ENCODE measurements at places on chromosomes 2 and 18.

DNA sequence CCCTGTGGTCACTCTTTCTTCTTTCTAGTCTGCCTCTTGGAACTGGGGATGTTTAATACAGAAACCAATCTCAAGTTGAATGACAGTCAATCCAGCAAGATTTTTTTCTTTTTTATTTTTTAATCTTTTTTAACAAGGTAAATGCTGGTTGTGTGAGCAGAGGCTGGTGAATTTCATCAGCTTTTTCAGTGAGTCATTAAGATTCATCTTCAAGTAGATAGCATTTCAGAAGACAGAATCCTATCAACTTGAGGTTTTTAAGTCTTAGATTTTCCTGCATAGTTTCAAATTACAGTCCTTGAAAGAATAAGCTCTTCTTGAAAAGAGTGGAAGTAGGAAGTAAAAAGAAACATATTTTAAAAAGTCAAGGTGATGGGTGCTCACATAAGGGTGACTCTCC lies 12.4 kb downstream of the SLC8A1 start:
- DNase-seq = no peak

DNA sequence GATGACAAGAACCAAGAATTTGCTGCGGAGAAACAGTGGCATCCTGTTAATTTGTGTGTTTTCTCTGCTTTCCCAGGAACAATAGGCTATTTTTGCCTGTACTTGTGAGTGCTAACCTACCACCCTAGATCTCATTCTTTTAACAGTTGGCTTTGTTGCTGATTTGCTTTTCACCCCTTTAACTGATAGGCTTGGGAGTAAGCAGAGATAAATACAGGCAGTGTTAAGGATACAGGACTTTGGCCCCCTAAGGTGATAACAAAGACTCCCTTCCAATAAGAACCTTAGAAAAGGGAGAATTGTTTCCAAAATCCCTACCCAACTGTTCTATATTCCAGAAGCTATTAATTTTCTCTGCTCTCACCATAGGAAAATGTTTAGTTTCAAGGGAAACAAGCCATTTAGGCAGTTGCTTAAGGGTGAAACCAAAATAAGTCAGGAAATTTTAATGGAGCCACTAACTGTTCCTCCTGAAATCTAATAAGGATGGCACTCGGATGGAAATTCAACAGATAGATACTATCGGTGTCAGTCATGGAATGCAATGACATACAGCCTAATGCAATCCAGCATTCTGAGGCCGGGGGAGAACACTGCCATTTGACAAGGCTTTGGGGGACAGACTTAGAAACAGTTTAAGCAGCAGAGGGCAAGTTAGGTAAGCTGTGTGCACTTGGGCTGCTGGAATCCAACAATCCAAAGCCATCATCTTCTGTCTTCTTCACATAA lies 238.8 kb downstream of the RNF152 start:
- DNase-seq = no peak

DNA sequence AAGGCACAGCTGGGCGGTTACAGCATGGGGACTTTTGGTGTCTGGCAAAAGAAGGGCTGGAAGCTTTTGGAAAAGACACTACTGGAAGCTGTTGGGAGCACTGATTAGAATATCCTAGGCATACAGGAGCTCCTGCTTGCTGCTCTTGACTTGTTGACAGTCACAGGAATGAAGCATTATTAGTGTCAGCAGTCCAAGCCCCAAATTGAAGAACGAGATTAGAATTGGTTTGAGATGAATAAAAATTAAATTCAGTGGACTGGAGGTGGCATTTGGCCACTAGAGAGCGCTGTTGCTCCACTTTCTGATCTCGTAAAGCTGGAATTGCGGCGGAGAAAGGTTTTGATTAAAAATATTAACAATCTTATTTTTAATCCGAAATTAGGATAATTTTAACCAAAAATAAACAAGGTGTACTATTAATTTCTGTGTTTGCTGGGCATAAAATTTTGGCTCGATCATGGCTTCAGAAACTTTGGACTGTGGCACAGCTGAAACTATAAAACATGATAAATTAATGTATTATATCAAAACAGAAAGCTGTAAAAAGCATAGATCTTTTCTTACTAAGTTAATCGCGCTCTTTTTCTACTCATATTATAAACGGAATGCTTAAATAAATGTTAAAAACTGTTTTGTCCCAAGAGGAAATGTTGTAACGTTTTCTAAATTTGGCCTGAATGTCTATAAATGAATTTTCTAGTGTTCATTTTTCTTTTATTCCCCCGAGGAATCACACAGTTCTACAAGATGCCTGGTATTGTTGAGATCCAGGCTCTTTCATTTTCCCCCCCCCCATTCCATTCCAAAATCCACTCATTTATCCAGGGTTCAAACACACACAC lies 2.4 kb upstream of the HOXD8 start:
- DNase-seq = peak; percentile 45

- DNase-seq = no peak
Measured at GRCh38 chr18:64240316-64240715, 91.4 kb upstream of the LINC00305 start.

DNA sequence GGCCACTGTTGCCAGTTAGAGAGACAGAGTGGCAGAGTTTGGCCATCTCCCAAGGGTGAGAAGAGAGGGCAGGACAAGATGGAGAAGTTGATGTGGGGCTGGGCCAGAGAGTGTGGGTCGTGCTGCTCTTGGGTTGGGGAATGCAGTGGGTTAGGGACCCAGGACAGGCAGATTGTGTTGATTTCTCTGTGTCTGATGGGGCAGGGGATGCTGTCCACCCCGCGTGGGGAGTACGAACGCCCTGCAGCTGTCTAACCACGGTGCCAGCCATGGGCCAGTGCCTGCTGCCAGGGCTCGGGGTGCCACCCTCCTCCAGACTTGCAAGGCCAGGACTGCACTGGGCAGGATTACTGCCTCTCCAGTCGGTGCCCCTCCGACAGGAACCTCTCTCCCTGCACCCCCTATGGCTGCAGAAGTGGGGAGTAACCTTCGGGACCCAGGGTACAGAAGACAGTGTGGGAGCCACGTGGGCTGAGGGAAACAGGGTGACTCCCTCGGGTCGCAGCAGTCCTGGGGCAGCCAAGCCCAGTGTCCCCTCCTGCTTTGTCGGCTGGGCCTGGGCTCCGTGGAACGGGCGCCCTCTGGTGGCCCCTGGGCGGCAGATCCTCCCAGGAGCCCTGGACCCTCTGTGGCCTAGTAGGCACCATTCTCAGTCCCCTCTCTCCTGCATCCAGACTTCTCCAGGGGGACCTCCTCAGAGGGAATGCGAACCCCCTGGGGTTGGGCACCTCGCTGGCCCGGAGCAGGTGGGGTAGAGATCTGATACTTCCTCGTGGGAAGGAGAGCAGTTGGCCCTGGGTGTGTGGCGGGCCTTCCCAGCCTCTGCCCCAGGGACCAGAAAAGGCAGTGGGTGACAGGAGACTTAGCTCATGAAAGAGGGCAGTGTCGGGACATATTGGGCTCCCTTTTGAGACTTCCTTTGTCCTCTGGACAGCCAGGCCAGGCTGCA lies 2.7 kb downstream of the GPC1 start:
- DNase-seq = no peak

DNA sequence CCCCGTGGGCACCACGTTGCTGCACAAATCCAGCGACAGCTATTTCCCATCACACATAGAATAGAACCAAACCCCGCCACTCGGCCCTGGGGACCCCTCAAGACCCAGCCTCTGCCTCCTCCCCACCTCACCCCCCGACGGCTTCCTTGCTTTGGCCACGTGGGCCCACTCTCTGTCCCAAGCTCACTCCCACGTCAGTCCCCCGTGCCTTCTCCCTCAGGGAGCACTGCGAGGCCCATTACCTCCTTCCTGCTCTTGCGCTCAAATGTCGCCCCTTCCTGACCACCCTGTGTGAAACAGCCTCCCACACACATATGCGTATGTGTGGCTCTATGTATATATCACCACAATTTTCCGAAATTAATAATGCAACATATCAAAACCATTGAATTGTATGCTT lies 239.7 kb downstream of the SH3BP4 start:
- DNase-seq = no peak

DNA sequence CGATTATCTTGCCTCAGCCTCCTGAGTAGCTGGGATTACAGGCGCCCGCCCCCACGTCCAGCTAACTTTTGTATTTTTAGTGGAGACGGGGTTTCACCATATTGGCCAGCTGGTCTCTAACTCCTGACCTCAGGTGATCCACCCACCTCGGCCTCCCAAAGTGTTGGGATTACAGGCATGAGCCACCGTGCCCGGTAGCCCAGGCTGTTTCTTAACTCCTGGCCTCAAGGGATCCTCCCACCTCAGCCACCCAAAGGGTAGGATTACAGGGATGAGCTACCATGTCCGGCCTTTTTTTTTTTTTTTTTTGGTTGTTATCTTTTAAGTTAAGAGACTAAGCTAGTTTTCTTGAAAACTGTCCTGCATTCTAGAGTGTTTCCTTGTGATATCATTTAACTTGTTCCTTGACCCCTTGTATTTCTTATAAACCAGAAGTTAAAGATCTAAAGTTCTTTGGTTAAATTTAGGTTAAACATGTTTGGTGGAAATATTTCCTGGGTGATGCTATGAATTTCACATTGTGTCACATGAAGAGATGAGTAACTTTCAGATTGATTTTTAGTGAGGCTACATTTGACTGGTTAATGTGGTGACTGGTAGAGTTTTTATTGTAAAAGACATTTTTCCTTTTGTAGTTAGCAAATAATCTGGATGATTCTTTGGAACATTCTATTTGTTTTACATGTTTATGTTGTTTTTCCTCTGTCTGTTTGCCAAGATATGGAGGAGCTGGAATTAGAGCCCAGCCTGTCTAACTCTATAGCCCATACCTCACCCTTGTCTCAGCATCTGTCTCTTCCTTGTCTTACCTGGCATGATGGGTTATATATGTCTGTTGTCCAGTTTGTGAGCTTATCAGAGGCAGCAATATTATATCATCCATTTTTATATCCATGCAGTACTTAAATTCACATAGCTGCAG lies 5.2 kb downstream of the NCAPH start:
- no peak for DNase-seq

GRCh38 chr2:104412384-104412783 lies 441.5 kb upstream of the POU3F3 start:
- no peak for DNase-seq

DNA sequence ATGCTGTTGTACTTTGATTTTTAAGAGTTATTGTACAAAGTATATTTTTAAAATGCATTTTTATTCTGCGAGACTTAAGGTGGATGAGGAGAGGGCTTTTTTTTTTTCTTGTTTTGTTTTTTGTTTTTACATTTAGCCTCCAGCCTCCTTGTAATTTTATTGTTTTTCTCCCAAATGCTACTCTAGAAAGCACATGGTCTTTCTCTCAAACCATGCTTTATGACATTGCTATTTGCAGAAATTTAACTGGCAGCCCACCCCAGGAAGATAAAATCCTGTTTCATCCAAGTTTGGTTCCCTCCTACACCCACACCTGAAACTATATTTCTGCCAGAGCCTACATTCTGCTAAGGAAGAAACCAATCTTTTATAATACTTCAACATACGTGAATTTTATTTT lies 184.6 kb downstream of the ARHGAP15 start:
- DNase-seq = no peak

GRCh38 chr2:99754210-99754609 lies 264.4 kb upstream of the REV1 start:
- no peak for DNase-seq

- DNase-seq = no peak
Measured at GRCh38 chr18:10234912-10235660, 219.3 kb upstream of the APCDD1 start.

GRCh38 chr18:33957707-33958106 lies 267.0 kb downstream of the NOL4 start:
- no peak for DNase-seq

GRCh38 chr2:9791711-9792110 lies 51.6 kb upstream of the TAF1B start:
- DNase-seq = no peak

DNA sequence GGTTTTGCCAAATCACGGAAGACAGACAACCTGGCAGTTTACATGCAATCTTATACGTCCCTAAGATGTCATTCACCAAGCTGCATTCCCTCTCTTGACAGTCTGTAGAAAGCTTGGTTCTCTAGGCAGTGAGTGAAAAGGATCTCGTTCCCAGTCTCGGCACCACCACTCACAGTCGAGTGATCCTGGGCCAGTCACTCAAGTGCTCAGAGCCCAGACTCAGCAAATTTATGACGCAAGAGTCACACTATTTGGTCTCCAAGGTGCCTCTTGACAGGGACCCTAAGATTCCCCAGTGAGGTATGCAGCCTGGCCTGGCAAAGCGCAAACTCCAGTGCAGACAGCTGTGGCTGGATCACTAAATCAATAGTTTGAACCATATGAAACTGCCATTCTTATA lies 77.9 kb downstream of the EIPR1 start:
- no peak for DNase-seq

GRCh38 chr2:159270744-159271379 lies 15.6 kb downstream of the WDSUB1 start:
- DNase-seq = no peak

GRCh38 chr18:53771664-53772063 lies 452.8 kb downstream of the MBD2 start:
- peak; percentile 49 for DNase-seq

- DNase-seq = no peak
Measured at GRCh38 chr2:235333076-235333475, 160.8 kb upstream of the AGAP1 start.

- no peak for DNase-seq
Measured at GRCh38 chr2:64035072-64035942, 16.1 kb upstream of the VPS54 start.

GRCh38 chr2:119491776-119492525 lies 32.3 kb downstream of the SCTR start:
- no peak for DNase-seq

GRCh38 chr2:72127401-72128058 lies 20.1 kb downstream of the CYP26B1 start:
- DNase-seq = no peak

DNA sequence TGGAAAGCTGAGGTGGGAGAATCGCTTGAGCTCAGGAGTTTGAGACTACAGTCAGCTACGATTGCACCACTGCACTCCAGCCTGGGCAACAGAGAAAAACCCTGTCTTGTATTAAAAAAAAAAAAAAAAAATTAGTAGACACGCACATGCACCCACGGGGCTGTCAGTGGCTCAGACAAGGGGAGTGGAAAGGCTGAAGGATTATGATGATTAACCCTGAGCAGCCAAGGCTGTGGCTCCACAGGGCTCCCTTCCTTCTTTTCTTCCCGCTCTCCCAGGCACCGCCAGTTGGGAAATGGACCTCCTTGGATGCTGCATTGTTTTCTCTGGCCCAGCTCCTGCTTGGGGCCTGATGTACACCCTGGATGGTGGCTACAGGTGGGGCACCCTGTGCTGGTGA lies 49.0 kb upstream of the RAB6C start:
- DNase-seq = no peak

DNA sequence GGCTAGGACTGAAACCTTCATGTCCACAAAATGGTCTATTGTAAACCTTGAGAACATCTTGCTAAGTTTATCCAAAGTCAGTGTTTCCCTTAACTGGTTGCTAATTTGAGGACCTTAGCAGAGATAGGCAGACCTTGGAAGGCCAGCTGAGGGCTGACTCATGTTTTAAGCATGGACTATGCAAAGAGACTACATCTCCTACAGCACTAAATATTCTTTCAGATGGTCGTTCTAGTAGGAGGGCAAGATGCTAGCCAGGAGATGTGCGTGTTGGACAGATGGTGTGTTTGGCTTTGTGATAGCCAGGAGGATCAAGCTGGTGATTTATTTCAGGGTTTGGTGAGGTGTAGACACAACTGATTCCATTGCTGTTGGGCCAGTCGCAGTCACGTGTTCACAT lies 75.8 kb downstream of the NRP2 start:
- DNase-seq = no peak

Data from NCI-H2171 (cell line).